CD4-positive, alpha-beta T cell treated with Interleukin-15 for 4 hours (primary cell): ENCODE measurements at places on chromosomes 5 and 9.

GRCh38 chr9:25537808-25538207 lies 140.4 kb downstream of the TUSC1 start:
- DNase-seq: no peak

GRCh38 chr5:94031631-94032030 lies 290.2 kb upstream of the POU5F2 start:
- no peak for DNase-seq

- peak; percentile 3 for DNase-seq
Measured at GRCh38 chr9:33263131-33264002, 1.1 kb downstream of the BAG1 start.

DNA sequence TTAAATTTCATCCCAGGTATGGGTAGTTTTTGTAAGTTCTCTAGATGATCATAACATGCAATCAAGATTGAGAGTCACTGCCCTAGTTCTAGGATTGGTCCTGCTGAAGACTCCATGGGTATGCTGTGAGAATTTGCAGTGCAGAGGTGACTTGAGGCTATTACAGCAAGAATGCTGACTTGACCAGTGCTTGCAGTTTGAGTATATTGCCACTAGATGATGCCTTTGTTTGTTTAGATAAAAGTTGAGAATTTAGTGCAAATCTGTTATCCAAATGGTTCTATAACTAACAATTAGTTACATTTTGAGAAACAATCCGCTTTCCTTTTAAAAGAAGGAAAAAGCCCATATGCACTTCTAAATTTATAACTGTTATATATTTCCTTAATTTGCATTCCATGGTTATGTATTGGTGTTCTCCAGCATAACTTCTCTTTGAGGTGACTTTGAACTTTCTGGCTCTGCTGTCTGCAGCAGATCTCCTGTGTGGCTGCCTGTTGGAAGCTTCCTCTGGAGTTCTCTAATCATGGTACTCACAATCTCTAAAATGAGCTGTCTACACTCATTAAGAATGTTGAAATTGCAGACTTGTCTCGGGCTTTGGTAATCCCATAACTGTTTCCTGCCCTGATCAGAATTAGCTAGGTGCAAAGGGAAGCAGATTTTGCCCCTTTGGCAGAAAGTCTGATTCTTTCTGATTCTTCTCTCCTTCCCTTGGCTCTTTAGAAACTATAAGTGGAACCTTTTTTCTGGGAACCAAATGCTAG lies 24.9 kb downstream of the MELK start:
- DNase-seq: peak; percentile 9

DNA sequence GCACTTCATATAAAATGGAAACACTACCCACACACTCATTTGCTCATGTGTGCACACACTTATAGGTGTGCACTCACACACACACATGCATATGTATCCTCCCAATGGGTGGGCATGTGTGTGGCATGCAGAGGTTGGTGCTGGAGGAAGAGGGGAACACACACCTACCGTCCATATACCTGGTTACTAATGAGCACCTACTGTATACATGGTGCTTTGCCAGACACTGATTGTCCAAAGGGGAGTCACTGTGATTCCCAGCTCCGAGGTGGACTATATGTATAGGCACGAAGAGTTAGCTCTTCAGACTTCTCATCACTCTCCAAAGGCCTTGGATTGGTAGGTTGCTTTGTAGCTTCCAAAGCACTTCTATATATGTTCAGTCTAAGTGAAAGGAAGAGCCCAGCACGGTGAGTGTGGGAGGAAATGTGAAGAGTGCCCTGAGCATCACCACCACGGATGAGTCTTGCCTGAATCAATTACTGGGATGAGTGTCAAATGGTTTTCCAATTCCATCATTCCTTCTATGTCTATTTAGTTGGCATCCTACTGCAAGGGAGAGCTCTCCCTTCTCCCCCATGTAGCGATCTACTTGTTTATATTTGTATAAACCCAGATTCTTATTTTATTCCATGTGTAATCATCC lies 12.6 kb upstream of the ERGIC1 start:
- no peak for DNase-seq

DNA sequence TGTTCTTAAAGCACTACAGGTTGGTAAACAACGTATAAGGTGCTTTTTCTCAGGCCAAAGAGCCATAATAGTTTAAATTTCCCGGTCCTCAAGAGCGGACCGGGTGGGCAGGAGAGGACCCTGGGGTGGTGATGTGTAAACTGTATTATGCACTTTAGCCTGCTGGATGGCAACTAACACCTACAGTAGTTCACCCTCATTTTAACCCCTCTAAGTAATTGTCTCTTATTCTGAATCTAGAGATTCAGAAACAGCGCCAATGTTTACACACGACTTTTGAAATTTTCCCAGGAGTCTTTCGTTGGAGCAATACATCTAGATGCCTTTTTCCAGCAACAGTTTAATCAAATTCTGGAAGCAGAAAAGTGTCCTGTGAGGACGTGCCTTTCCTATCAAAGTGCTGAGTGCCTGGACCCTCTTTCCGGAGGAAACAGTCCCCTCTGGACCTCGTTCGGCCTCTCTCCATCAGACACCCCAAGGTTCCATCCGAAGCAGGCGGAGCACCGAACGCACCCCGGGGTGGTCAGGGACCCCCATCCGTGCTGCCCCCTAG lies 676 bp upstream of the OCLN start:
- DNase-seq: no peak

DNA sequence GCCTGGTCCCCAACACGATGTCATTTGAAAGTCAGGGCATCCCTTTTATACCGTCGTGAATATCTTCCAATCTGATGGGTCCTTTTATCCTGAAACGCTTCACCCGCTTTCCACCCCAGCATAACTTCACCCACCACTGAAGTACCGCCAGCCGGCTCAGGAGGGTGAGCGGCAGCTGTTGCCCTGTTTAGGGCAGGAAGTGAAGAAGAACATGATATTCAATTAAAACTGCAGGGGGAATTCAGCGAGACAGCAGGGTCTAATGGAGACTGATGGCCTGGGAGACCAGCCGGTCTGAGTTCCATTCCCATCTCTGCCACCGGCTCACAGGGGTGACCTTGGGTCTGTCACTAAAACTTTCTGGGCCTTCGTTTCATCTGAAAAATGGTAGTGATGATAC lies 68.2 kb upstream of the EGFLAM start:
- no peak for DNase-seq

DNA sequence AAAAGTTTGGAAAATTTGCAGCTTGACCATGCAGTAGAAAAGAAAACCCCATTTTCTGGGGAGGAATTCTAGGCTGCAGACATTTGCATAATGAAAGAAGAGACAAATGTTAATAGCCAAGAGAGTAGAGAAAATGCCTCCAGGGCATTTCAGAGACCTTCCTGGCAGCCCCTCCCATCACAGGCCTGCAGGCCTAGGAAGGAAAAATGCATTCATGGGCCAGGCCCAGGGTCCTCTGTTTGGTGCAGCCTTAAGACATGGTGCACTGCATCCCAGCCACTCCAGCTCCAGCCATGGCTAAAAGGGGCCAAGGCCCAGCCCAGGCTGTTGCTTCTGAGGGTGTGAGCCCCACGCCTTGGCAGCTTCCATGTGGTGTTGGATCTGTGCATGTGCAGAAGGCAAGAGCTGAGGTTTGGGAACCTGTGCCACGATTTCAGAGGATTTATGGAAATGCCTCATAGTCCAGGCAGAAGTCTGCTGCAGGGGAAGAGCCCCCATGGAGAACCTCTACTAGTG lies 75.0 kb upstream of the OR13F1 start:
- no peak for DNase-seq

DNA sequence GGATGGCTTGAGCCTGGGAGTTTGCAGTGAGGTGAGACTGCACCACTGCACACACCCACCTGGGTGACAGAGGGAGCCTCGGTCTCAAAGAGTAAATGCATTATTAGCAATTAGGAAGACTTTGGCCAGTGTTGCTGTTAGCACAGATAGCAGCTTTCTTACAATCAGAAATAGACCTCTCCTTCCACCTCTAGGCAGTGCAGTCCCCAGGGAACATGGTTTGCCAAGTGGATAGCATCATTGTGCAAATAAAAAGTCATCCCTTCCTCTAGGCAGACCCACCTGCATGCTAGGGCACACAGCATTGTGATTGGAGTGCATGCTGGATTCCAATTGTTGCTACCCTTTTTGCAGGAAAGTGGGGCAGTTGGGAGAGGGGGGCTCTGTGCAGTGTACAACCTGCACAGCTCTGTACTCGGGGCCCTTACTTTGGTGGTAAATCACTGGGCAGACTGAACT lies 77.9 kb upstream of the KLF9 start:
- no peak for DNase-seq

DNA sequence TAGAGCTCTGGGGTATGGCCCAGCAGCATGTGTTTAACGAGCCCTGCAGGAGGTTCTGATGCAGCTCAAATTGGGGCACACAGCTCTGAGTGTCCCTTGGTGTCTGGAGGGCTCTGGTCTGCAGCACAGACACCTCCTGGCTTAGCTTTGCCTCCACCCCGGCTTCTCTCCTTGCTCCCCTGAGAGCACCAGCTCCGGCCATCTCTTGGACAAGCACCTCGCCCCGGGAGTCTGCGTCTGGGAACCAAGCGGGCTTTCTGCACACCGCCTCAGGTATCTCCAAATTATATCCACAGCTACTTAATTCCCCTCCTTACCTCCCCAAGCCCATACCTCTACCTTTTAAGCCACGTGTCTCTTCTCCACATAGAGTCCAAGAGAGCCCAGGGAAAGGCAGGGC lies 83.7 kb upstream of the IRX4 start:
- DNase-seq: no peak
